ENCODE measurements at places on chromosomes 2 and 18.

GRCh38 chr2:188852772-188853171 lies 121.4 kb upstream of the COL3A1 start:
- H3K27me3 ChIP-seq: no peaks in the 10 kb centered on the region
- no peaks in the 10 kb centered on the region for H3K4me1 ChIP-seq
- no peak overlapping the region for H3K4me3 ChIP-seq
- DNase-seq: no peak

GRCh38 chr2:415986-416610 lies 128.2 kb upstream of the ALKAL2 start:
- H3K36me3 ChIP-seq: no peaks in the 10 kb centered on the region
- no peak for DNase-seq
- no peak overlapping the region for H3K27ac ChIP-seq
- H3K27me3 ChIP-seq: peaks cover 4% of the 10 kb centered on the region
- no peak overlapping the region for H3K4me3 ChIP-seq
- no peaks in the 10 kb centered on the region for H3K4me1 ChIP-seq

DNA sequence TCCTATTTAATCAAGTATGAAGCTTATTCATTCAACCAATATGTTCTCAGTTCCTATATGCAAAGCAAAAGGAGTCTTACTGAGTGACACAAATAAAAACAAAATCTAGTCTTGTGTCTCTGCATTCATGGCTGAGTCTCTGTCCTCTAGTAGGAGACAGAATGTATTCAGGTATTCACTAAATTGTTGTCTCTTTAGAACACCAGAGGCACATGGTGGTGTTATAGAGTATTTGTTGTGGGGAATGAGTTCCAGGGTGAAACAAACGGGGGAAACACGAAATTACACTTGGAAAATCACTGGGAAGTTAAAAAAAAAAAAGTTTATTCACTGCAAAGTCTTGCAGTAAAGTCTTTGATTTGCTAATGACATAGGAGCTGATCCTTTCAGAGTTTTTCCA lies 131.7 kb upstream of the FSHR start:
- no peak overlapping the region for H3K27ac ChIP-seq
- DNase-seq: no peak
- H3K27me3 ChIP-seq: no peaks in the 10 kb centered on the region

DNA sequence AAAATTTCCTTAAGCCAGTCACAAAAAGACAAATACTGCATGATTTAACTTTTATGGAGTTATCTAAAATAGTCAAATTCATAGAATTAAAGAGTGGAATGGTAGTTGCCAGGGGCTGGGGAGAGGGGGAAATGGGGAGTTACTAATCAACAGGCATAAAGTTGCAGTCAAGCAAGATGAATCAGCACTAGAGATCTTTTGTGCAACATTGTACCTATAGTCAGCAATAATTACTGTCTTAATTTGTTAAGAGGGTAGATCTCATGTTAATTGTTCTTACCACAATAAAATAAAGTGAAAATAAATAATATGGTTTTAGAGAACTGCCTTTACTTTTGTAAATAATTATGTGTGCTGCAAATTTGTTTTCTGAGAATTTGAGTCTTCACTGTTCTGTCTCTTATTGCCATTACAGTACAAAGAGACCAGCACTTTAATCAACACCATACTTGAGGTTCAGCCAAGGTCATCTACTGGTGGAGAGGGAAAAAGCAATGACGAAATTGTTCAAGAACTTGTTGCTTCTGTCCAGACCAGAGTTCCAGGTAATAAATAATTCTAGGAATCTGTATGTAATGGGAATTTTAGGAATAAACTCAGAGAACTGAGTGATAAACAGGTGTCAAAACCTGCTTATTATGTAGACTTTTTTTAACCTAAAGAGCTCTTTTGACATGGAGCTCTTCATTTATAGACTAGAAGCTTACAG lies 75.5 kb downstream of the TRABD2A start:
- no peaks in the 10 kb centered on the region for H3K36me3 ChIP-seq
- H3K27ac ChIP-seq: no peak overlapping the region
- H3K27me3 ChIP-seq: peaks cover 4% of the 10 kb centered on the region
- DNase-seq: no peak
- no peaks in the 10 kb centered on the region for H3K4me1 ChIP-seq

- no peak overlapping the region for H3K27ac ChIP-seq
- H3K27me3 ChIP-seq: no peaks in the 10 kb centered on the region
- H3K36me3 ChIP-seq: no peaks in the 10 kb centered on the region
- no peak for DNase-seq
- H3K4me1 ChIP-seq: no peaks in the 10 kb centered on the region
Measured at GRCh38 chr2:50564766-50565165, 467.2 kb downstream of the NRXN1 start.

DNA sequence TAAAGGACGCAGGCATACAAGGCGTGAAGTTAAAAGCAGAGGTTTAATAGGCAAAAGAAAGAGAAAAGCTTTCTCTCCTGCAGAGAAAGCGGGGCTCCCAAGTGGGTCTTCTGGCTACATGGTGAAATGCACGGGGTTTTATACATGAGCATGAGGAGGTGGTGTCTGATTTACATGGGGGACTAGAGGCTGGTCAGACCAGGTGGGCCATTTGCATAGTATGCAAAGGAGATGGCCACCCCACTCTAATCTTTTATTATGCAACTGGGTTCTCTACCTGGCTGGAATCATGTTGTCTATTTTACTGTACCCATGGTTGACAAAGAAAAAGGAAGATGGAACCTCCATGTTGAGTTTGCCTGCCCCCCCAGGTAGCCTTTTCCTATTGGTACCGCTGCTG lies 356.2 kb downstream of the KCNJ3 start:
- H3K27me3 ChIP-seq: no peaks in the 10 kb centered on the region
- DNase-seq: no peak
- H3K27ac ChIP-seq: no peak overlapping the region

- H3K27ac ChIP-seq: no peak overlapping the region
- peaks cover 9% of the 10 kb centered on the region for H3K27me3 ChIP-seq
- no peak for DNase-seq
- H3K36me3 ChIP-seq: no peaks in the 10 kb centered on the region
- H3K4me3 ChIP-seq: no peak overlapping the region
Measured at GRCh38 chr2:59851836-59852475, 701.5 kb downstream of the BCL11A start.

DNA sequence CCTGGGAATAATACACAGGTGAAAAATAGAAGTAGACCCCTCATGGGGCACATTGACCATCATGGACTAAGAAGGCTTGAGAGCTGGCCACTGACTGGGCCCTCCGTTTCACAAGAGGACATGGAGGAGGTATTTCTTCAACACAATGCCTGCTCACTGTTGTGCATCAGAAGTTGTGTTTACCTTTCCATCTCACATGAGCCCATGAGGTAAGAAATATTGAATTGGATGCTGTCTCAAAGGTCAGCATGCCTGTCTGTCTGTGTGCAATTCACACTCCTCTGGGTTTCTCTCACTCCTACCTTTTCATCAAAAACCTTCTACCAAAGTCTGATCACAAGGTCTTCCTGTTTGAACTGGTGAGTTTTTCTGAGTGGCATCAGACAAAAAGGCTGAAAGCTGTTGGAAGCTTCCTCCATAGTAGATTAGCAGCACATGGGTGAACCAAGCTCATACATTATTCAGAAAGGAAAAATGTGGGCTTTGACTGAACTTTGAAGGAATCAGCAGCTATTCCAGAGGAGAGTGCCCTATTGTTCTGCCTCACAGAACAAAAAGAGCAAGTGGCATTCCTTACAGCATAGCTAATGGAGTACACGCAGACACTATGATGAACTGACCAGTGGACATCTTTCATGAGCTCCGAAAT lies 143.2 kb upstream of the RND3 start:
- no peak overlapping the region for H3K27ac ChIP-seq
- H3K4me3 ChIP-seq: no peak overlapping the region
- H3K27me3 ChIP-seq: peaks cover 4% of the 10 kb centered on the region
- no peak for DNase-seq
- no peaks in the 10 kb centered on the region for H3K4me1 ChIP-seq
- H3K36me3 ChIP-seq: no peaks in the 10 kb centered on the region

- peak overlapping the region; percentile 14 for H3K27ac ChIP-seq
- peaks cover 16% of the 10 kb centered on the region for H3K27me3 ChIP-seq
- DNase-seq: no peak
Measured at GRCh38 chr18:48794251-48794970, 156.4 kb downstream of the SMAD7 start.

- H3K27me3 ChIP-seq: peaks cover 3% of the 10 kb centered on the region
- DNase-seq: no peak
- H3K4me1 ChIP-seq: no peaks in the 10 kb centered on the region
Measured at GRCh38 chr2:12259493-12259892, 457.2 kb upstream of the TRIB2 start.

DNA sequence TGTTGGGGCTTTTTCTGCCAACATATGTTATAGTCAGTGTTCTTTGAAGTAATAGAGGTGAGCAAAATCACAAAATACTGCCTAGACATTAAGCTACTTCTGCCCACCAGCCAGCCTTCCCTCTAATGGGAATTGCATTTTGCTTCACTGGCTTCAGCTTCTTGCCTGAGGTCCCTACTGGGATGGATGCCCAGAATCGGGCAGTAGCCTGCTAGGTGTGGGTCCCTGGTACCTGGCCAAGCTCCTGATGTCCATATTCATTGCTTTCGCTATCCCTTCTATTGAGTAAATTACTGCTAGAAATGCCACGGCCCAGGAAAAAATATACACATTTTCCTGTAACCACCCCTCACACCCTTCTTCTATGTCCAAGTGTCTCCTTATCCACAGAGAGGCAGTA lies 27.0 kb downstream of the CRYGD start:
- H3K4me3 ChIP-seq: no peak overlapping the region
- no peak overlapping the region for H3K27ac ChIP-seq
- no peaks in the 10 kb centered on the region for H3K36me3 ChIP-seq
- H3K27me3 ChIP-seq: peaks cover 9% of the 10 kb centered on the region

DNA sequence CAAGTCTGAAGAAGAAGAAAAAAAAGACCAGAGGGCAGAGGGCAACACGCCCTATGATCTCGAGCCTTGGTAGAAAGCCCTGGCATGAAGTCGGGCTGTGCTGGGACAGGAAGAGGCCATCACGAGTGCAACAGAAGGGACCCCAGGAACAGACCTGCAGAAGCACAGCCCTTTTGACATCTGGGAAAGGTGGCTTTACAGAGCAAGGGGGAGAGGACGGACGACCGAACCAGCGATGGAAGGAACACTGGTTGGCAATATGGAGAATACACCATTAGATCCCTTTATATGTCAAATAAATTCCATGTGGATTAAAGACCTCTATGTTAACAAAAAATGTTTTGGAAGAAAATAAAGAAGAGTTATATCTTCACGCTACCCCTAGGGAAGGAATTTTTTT lies 10.7 kb downstream of the KIF1A start:
- H3K4me3 ChIP-seq: no peak overlapping the region
- DNase-seq: no peak
- peaks cover 12% of the 10 kb centered on the region for H3K27me3 ChIP-seq
- H3K27ac ChIP-seq: no peak overlapping the region

GRCh38 chr2:64934530-64934929 lies 54.7 kb upstream of the SLC1A4 start:
- no peaks in the 10 kb centered on the region for H3K36me3 ChIP-seq
- no peak for DNase-seq
- H3K4me3 ChIP-seq: no peak overlapping the region
- peaks cover under 1% of the 10 kb centered on the region for H3K4me1 ChIP-seq
- peaks cover 31% of the 10 kb centered on the region for H3K27me3 ChIP-seq

- H3K36me3 ChIP-seq: no peaks in the 10 kb centered on the region
- no peak for DNase-seq
- no peak overlapping the region for H3K27ac ChIP-seq
- H3K4me1 ChIP-seq: peaks cover 9% of the 10 kb centered on the region
Measured at GRCh38 chr2:28293416-28293815, 99.2 kb upstream of the FOSL2 start.
